ENCODE measurements at places on chromosomes 16 and 17. TPM values are rescaled to one million over a fixed set of nuclear protein-coding genes. Genes with fewer than 3 reads are reported as not detected.

DNA sequence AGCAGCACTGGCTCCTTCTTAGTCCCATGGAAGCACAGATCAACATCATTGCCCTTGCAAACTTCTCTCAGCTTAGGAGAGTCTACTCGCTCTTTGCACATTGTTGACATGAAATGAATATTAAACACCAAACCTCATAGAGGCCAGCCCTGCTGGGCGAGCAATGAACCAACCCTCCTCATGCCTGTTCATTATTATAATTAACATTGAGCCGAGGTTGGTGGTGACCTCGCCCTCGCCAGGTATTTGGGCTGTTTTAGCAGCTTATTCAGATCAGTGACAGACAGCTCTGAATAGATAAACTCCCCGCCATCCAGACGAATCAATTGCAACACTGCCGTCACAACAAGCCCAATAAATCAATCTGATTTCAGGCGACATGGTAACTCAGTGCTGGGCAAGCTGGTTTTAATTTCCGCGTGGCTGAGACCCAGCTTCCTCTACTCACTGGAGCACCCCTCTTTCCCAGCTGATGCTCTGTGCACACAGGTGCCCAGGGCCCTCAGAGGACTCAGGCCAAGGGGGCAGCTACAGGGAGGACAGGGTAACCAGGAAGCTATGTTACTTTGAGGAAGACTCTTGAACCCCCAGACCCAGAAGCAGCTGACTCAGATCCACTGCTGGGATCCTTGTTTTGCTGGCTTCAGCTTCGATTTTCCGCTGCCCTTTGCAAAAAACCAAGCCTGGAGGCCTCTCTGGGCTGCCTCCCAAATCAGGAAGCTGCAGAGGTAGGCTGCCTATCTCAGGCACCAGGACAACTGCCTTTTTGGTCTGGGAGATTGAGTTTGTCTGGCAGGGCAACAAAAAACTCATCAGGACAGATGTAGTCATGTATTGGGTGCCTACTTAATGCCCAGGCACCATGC, 10.7 kb upstream of the SEZ6 start:
- H3K27ac ChIP-seq: no peak overlapping the region
- no peak overlapping the region for H3K4me3 ChIP-seq
- no peaks in the 10 kb centered on the region for H3K27me3 ChIP-seq
- H3K36me3 ChIP-seq: no peaks in the 10 kb centered on the region
- peaks cover 2% of the 10 kb centered on the region for H3K4me1 ChIP-seq

DNA sequence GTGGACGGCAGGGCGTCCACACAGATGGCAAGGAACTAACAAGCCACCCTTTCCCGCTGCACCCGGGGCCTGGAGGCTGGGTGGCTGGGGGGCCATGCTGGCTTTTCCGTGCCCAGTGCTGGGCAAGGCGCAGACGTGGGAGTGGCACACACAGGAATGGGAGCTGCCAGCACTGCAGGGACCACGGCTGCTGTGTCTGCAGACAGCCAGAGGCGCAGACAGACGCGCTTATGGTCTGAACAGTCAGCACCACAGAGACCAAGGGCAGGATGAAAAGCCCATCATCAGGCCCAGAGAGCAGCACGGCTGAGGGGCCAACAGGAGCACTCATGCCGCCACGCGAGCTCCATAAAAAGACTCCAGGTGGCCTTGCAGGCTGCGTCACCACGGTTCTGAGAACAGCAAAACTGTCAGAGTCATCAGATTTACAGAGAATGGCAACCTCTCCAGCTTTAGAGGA, 24.0 kb downstream of the PDIA2 start:
- DNase-seq: no peak
- H3K4me1 ChIP-seq: peaks cover 5% of the 10 kb centered on the region
- H3K27me3 ChIP-seq: no peaks in the 10 kb centered on the region
- peak overlapping the region; percentile 50 for H3K27ac ChIP-seq
- no peak overlapping the region for H3K4me3 ChIP-seq
- H3K36me3 ChIP-seq: no peaks in the 10 kb centered on the region

The RAI1 gene
- total RNA-seq: 46.4 TPM

GRCh38 chr17:8221663-8222379, 11.4 kb upstream of the AURKB start:
- peak; percentile 91 for DNase-seq
- peak overlapping the region; percentile 69 for H3K4me3 ChIP-seq
- H3K27ac ChIP-seq: peak overlapping the region; percentile 96
- H3K36me3 ChIP-seq: no peaks in the 10 kb centered on the region
- H3K27me3 ChIP-seq: no peaks in the 10 kb centered on the region

DNA sequence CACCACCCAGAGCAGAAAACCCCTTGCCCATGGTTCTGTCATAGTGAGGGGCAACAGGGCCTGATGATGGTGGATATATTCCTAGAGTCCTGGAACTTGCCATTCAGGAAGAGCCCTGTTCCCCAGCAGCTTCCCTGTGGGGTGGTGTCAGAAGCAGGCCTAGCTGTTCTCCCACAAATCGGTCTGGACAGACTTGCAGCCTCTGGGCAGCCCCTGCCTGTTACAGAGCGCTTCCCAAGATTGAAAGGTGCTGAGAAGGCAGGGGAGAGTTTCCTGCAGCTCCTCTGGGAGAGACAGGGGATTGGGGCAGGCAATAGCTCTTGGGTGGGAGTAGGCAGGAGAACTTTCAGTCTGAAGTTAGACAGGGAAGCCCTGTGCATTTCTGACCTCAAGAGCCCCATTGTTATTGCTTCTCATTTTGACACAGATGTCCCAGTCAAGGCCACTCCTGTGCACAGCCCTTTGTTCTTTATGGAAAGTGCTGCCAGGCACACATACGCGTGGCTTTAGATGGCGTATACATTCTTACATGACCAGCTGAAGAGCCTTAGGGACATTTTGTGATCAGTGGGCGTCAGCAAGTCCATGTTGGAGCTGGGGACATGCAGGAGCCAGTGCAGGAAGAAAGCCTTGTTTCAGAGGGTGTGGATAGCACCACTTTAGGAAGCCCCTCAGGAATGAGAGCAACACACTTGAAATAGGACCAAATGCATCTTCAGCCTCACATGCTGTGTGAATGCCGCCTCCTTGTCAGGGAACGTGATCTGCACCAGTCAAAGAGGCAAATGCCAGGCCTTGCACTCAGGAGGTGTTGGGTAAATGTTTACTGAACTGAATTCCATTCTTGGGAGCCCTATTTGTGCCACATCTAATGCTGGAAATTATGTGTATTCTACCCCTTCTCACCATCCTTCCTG, 67.5 kb downstream of the GNAO1 start:
- H3K36me3 ChIP-seq: no peaks in the 10 kb centered on the region
- H3K27ac ChIP-seq: no peak overlapping the region
- DNase-seq: no peak
- peaks cover 9% of the 10 kb centered on the region for H3K4me1 ChIP-seq
- no peak overlapping the region for H3K4me3 ChIP-seq

GRCh38 chr16:17769065-17769464, 298.3 kb upstream of the XYLT1 start:
- H3K27ac ChIP-seq: no peak overlapping the region
- H3K4me1 ChIP-seq: no peaks in the 10 kb centered on the region
- DNase-seq: no peak
- no peak overlapping the region for H3K4me3 ChIP-seq

Measured in ovary (tissue), 10 donors.